ENCODE measurements at places on chromosomes 4 and X.

- no peak for DNase-seq
Measured at GRCh38 chr4:138639018-138639741, 376.4 kb upstream of the NOCT start.

DNA sequence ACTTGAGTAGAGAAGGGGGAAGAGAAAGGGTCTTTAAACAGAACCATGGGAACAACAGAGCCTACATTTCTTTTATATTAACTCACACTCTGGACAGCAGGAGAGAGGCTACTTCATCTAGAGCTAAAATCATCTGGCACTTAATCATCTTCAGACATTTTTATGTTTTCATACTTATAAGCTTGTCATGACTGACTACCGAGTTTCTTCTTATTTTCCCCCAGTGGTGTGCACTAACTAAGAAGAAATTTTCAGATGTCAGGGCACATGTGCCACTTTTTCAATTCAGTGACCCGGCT, 11.8 kb upstream of the RTL5 start:
- DNase-seq = no peak

GRCh38 chr4:153296040-153296823, 48.3 kb upstream of the MND1 start:
- DNase-seq = peak; percentile 77

- no peak for DNase-seq
Measured at GRCh38 chrX:136941396-136942337, 61.1 kb upstream of the RBMX start.

All from femur (tissue), 1 donor.